Pulmonary artery endothelial cell (primary cell): ENCODE measurements at places on chromosomes 5 and 9.

GRCh38 chr9:89554307-89555035 lies 50.3 kb upstream of the GADD45G start:
- no peak for DNase-seq

GRCh38 chr5:118687661-118688621 lies 300.4 kb downstream of the DTWD2 start:
- DNase-seq = no peak

DNA sequence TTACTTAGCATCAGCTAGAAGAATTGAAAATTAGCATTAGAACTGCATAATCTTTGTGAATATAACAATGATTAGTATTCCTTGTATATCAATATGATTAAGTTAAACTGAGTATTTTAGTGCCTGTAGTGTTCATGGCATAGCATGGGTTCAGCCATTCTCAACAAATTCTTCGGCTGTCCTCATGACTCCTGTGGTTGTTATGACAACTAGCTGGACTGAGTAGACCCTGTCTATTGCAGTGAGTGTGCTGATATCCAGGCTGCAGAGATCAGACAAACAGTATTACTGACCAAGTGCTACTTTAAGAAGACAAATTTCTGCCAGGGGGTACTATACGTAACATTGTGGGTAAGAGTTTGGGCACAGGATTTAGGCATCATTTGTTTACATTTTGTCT lies 125.9 kb downstream of the NUDT12 start:
- no peak for DNase-seq

GRCh38 chr5:123647066-123647465 lies 135.1 kb downstream of the CSNK1G3 start:
- DNase-seq = no peak

- DNase-seq = no peak
Measured at GRCh38 chr9:85258823-85259370, 482.9 kb downstream of the AGTPBP1 start.

- DNase-seq = no peak
Measured at GRCh38 chr9:123394291-123395235, 38.6 kb downstream of the CRB2 start.
